AG20443 (cell line): ENCODE measurements at places on chromosomes 12 and 14.

DNA sequence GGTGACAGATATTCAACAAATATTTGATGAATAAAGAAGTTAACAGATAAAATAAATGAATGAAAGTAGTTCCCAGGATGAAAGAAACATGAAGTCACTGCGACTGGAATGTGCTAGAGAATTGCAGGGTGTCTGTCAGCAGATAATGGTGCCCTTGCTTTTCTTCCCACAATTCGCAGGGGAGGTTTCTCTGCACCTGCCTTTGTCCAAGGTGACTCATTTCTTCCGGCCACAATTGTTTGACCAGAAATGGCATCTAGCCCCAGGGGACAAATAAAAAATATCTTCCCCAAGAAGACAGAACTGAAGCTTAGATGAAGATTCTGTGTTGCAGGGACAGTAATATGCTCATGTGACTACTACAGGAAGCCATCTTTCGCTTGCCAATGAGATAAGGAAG lies 316.1 kb upstream of the TBX3 start:
- peak; percentile 39 for DNase-seq

GRCh38 chr12:15525441-15525840 lies 203.1 kb downstream of the PTPRO start:
- no peak for DNase-seq

DNA sequence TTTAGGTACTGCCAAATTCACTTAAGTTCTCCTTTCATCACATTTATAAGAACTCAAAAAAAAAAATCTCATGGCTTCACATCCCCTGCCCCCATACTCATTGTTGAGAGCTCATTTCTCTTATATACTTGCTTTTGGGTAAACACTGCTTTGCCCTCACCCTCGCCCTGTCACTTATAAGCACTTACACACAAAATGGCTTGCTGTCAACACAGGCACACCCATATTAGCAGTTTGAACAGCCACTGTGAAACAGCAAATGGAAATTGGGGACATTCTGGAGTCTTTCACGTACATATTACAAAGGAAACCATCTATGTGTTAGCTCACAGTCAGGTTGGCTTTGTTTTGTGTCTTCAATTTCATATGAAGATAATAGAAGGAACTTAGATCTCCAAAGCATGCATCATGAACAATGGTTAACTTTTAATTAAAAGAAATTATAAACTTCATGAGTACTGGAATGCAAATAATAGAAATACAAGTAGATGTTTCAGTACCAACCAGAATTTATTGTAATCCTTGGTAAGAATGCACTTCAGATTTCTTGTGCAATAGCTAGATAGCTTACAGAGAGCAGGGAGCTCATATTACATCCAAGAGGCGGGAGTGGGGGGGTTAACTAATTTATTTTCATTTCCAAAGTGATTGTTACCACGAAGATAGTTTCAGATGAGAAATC lies 272.2 kb downstream of the ALG10B start:
- DNase-seq: no peak

- DNase-seq: peak; percentile 21
Measured at GRCh38 chr12:115257791-115258190, 573.8 kb upstream of the TBX3 start.

GRCh38 chr12:132614861-132615578 lies 3.6 kb upstream of the P2RX2 start:
- DNase-seq: peak; percentile 92

GRCh38 chr12:2650261-2651067 lies 144.3 kb upstream of the FKBP4 start:
- no peak for DNase-seq

- no peak for DNase-seq
Measured at GRCh38 chr12:42161529-42161928, 16.9 kb upstream of the GXYLT1 start.

DNA sequence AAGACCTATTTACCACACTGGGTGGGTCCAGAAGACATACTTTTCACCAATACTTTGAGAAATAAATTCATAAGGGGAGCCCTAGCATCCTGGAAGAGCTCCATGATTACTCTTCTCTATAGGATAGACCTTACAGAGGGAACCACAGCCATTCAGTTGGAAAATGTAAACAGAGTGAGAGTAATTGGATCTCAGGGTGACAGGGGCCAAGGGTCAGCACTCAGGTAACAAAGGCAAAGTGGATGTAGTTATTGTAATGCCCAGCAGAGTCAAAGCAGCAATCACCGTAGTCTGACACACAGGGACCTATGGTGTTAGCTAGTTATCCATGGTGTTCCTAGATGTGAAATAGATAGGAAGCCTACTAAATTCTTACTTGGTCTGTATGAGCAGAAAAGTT lies 10.8 kb upstream of the GTF2A1 start:
- no peak for DNase-seq

DNA sequence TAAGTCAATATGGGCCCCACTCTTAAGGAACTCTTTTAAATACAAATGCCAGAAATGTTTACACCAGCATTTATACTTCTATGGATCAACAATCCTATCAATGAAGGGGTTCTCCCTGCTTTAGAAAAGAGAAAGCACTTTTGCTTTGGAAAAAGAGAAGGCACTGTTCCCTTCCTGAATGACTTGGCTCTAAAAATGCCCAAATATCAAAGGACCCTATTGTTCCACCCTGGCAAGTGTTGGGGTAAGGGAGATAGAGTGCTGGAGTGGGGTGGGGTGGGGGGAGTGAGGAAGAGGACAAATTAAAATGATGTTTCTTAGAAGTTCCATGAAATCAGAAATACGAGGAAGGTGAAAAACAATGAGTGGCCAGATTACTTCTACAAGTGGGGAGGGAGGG lies 131.6 kb upstream of the GRIN2B start:
- DNase-seq: no peak

DNA sequence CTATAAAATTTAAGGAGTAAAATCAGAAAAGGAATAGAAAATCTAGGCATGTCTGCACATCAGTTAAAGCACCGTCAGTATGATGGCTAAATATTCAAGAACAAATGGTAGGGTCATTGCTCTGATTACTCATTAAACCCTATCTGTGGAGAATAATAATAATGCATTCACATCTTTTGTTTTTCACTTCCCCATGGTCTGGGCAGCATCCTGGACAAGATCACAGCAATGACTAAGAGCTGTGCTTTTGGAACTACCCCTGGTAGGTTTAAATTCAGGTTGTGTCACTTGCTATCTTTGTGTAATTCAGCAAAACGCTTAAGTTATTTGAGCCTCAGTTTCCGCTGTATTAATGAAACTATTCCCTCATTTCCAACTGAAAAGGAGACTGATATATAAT lies 33.1 kb downstream of the C12orf42 start:
- DNase-seq: no peak

GRCh38 chr12:12400793-12401192 lies 43.9 kb downstream of the BORCS5 start:
- DNase-seq: no peak

- DNase-seq: peak; percentile 49
Measured at GRCh38 chr12:50589650-50590435, 85.1 kb downstream of the DIP2B start.

- DNase-seq: no peak
Measured at GRCh38 chr14:100011628-100012325, 53.4 kb upstream of the EVL start.

- peak; percentile 12 for DNase-seq
Measured at GRCh38 chr14:86654558-86655184, 1124.7 kb downstream of the FLRT2 start.

DNA sequence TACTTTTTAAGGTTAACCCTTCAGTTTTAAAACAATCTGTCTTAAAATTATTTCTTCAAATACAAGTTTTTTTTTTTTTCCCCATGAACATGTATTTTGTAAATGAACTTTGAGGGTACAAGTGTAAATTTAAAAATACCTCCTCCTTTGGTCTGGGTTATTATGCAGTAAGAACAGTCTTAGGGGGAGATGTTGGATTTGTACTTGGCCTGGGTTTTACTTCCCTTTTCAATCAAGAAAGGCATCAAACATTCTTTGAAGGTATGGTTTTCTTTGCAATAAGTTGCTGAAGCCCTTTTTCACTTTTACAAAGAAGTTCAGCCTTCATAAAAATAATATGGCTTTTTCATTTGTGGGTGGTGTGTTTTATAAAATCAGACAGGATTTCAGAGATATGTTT lies 20.5 kb downstream of the WBP11 start:
- no peak for DNase-seq

DNA sequence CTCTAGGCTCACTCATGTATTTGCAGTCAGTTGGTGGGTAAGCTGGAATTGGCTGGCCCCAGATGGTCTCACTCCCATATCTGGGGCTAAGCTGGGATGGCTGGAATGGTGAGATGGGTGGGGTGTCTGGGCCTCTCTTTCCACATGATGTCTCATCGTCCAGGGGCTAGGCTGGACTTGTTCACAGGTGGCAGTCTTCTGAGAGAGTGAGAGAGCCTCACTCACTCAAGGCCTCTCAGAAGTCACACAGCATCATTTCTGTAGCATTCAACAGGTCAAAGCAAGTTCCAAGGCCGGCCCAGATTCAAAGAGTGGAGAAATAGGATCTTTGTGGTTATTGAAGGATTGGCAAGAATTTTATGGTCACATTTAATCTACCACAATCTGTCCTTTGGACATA lies 102.7 kb downstream of the UNC79 start:
- no peak for DNase-seq

DNA sequence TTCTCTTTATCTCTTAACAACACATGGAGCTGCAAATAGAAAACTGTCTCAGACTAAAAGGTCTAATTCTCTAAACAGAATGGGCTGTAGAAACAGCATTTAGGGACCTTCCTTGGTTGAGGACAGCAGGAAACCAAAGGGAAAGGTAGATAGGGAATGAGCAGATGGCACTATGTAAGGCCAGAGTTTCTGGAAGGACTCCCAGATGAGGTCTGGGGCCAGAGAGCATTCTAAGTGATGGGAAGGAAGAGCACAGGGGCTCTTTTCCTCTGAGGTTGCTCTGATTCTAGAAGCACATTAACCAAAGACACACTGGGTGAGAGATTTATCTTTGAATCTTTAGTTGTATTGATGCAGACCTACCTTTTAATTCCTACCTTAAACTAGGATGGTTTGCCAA lies 79.4 kb downstream of the TPH2 start:
- DNase-seq: no peak

- no peak for DNase-seq
Measured at GRCh38 chr12:126843915-126844669, 1422.9 kb upstream of the TMEM132C start.

DNA sequence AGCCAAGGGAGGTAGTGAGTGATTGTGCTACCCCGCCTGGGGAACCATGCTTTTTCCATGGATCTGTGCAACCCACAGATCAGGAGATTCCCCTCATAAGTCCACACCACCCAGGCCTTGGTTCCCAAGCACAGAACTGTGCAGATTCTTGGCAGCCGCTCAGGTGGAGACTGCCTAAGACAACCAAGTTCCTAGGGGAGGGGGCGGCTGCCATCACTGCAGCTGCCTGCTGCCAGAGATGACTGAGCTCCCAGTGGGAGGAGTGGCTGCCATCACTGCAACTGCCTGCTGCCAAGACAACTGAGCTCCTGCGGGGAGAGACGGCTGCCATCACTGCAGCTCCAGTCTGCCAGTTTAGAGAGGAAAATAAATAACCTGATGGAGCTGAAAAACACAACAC lies 138.3 kb upstream of the GARIN2 start:
- DNase-seq: no peak

DNA sequence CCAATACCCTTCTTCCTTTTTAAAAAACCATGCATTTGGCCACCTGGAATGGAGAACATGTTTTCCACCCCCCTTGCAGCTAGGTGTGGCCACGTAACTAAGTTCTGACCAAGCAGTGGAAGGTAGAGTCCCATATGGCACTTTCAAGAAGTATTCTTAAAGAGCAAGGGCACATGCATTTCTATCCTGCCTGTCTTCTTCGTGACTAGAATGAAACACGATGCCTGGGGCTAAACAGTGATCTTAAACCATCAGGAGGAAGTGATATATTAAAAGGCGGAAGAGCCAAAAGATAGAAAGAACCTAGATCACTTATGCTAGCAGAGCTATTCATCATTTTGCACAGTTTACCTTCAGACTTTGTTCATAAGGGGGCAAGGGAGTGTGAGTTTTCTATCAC lies 16.0 kb upstream of the DDX11 start:
- no peak for DNase-seq

DNA sequence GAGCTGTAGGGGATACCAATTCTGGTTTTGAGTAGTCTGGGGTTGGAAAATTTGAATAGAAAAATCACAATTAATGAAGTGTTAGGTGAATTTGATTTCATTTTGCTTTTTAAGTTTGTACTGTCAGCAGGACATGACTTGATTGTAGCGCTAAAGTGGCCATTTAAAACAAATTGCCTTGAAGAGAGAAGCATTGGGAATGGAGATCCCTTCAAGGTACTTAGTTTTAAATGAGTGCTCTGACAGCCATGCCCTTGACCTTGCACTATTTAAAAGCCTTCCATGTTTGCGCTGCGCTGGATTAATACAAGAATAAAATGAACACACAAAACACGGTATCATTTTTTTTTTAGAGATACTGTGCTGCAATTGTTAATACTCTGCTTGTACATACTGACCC lies 345.9 kb downstream of the NAV3 start:
- no peak for DNase-seq

- DNase-seq: peak; percentile 32
Measured at GRCh38 chr12:130715998-130716968, at the start of gene RIMBP2. Gene RIMBP2 (minus strand): TSS chr12:130716299. CDS start chr12:130479013, 237,286 bp downstream.

- no peak for DNase-seq
Measured at GRCh38 chr14:95006051-95006450, 151.3 kb downstream of the DICER1 start.

DNA sequence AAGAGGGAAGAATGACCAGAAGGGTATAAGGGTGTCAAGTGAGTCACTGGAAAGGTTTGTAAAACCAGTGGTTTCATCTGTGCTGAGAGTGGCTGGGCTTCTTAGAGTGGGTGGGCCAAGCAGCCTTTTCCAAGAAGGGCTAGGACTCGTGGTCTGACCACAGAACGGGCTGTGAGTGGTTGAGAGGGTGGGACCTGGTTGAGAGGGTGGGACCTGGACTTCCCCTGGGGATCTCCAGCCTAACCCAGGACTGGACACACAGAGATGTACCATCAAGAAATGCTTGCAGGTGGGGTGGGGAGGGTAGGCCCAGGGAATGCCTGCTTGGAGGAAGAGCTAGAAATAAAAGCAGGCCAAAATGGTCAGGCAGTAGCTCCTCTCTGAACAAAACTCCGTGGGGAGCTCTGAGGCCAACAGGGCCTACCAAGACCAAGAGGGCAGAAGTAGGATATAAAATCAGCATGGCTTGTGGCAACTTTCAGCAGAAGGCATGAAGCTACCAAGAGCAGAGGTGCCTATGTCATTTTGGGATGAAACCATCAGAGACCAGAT lies 140.5 kb downstream of the FOXN3 start:
- DNase-seq: no peak
